Sigmoid colon (tissue), 7 donors: ENCODE measurements at places on chromosomes 2 and 18. TPM values are rescaled to one million over a fixed set of nuclear protein-coding genes. Genes with fewer than 3 reads are reported as not detected.
A peak's percentile ranks its signal among the peaks of the same experiment; 100 is the strongest.

- H3K27ac ChIP-seq, result no peak overlapping the region
- no peaks in the 10 kb centered on the region for H3K27me3 ChIP-seq
- H3K4me3 ChIP-seq, result no peak overlapping the region
- no peaks in the 10 kb centered on the region for H3K4me1 ChIP-seq
These were observed 48.2 kb downstream of the CABYR start for GRCh38 chr18:24187049-24187448.

Gene SLC9A4
- total RNA-seq, result not detected

GRCh38 chr2:36785179-36785795 lies 88.8 kb downstream of the VIT start:
- no peak overlapping the region for H3K4me3 ChIP-seq
- H3K27ac ChIP-seq, result no peak overlapping the region
- no peak for DNase-seq
- no peaks in the 10 kb centered on the region for H3K4me1 ChIP-seq
- no peaks in the 10 kb centered on the region for H3K36me3 ChIP-seq

- no peak overlapping the region for H3K27ac ChIP-seq
- no peak for DNase-seq
- H3K36me3 ChIP-seq, result no peaks in the 10 kb centered on the region
- no peak overlapping the region for H3K4me3 ChIP-seq
- no peaks in the 10 kb centered on the region for H3K27me3 ChIP-seq
- H3K4me1 ChIP-seq, result peaks cover 9% of the 10 kb centered on the region
These were observed 81.9 kb downstream of the LONRF2 start for GRCh38 chr2:100240386-100240785.

Gene TIMM21
- 42.4 TPM for total RNA-seq

- H3K27me3 ChIP-seq, result no peaks in the 10 kb centered on the region
- DNase-seq, result no peak
- H3K27ac ChIP-seq, result no peak overlapping the region
- no peaks in the 10 kb centered on the region for H3K36me3 ChIP-seq
These were observed 1700.5 kb upstream of the TMEFF2 start for GRCh38 chr2:193895226-193895625.

GRCh38 chr2:105377871-105378270 lies 21.0 kb downstream of the FHL2 start:
- no peak for DNase-seq
- H3K4me1 ChIP-seq, result no peaks in the 10 kb centered on the region
- no peak overlapping the region for H3K4me3 ChIP-seq
- H3K36me3 ChIP-seq, result no peaks in the 10 kb centered on the region

DNA sequence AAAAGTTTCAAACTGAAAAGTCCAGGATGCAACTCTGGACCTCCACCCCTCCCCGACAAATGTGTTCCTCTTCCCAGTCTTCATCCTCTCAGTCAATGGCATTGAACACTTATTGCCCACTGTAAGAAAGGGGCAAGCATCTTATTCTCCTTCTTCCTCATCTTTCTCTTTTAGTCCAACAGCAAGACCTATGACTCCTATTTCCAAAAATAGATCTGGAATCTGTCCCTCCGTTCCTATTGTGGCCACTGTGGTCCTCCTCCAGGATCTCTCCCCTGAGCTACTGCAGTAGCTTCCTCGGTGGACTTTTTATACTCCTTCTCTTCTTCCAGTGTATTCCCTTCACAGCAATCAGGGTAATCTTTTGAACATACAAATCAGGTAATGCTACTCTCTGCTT lies 28.0 kb upstream of the ARHGAP25 start:
- no peaks in the 10 kb centered on the region for H3K4me1 ChIP-seq
- no peak overlapping the region for H3K27ac ChIP-seq
- no peaks in the 10 kb centered on the region for H3K27me3 ChIP-seq
- no peak for DNase-seq
- H3K4me3 ChIP-seq, result no peak overlapping the region

DNA sequence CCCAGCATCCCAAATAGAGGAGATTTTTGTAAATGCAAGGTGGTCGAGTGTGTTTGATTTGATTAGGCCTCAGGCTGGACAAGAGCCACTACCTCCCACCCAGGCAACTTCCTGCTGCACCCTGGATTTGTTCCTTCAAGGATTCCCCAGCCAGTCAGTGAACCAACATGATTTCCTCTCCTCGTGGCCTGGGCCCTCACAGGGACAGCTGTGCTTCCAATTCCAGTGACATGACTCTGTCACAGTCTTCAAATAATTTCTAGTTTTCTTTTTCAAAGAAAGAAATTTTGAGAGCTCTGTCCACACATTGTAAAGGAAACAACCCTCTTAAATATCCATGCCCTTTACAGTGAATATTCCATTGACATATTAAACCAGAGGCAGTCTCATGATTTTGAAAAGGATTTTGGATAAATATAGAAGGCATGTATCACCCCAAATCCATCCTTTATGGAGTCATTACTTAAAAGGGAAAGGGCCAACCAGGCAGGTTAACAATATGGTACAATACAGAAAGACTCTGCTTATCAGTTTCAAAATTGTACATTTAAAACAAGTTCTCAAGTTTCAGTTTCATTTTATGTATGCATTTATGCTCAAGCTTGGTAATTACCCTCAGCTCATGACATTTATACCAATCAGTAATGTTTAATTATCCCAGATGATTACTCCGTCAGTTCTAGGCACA lies 121.3 kb upstream of the FOSL2 start:
- no peaks in the 10 kb centered on the region for H3K36me3 ChIP-seq
- H3K4me3 ChIP-seq, result no peak overlapping the region
- H3K4me1 ChIP-seq, result no peaks in the 10 kb centered on the region
- H3K27me3 ChIP-seq, result no peaks in the 10 kb centered on the region

Gene MC5R
- not detected for total RNA-seq

Gene C2orf15
- total RNA-seq, result not detected

DNA sequence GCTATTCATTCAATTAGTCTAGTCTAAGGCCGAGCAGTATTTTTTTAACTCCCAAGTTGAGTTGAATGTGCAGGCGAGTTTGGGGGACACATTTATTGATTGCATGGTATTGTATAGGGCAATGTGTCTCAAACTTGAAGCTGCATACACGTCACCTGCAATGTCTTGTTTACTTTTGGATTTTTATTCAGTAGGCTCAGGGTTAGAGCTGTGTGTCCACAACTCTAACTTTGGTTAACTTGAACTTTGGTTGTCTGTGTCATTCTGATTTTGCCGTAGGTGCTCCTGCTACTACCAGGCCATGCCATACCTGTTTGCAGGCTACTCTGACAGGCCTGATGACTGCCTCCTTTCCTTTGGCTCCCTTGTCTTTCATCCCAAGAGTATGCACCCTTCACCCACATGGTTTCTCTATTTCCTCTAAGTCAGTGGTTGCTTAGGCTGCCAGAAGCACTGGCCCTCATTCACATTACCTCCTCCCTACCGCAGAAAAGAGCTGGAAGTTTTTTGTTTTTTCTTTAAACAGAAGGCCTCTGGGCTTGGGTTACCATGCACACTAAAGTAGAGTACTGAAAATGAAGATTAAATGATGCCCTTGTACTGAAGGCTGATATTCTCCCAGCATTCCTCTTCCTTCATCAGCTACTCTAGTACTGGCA lies 219.4 kb upstream of the SPOPL start:
- H3K27ac ChIP-seq, result no peak overlapping the region
- H3K27me3 ChIP-seq, result no peaks in the 10 kb centered on the region
- DNase-seq, result no peak
- H3K4me1 ChIP-seq, result no peaks in the 10 kb centered on the region

Gene UGT1A4
- not detected for total RNA-seq

GRCh38 chr2:196177124-196177523 lies 5.7 kb upstream of the STK17B start:
- H3K27ac ChIP-seq, result no peak overlapping the region
- DNase-seq, result no peak
- no peaks in the 10 kb centered on the region for H3K27me3 ChIP-seq
- no peak overlapping the region for H3K4me3 ChIP-seq
- no peaks in the 10 kb centered on the region for H3K36me3 ChIP-seq

GRCh38 chr2:3154700-3155099 lies 222.9 kb downstream of the EIPR1 start:
- no peaks in the 10 kb centered on the region for H3K36me3 ChIP-seq
- no peak for DNase-seq
- no peak overlapping the region for H3K27ac ChIP-seq
- H3K4me1 ChIP-seq, result no peaks in the 10 kb centered on the region
- no peak overlapping the region for H3K4me3 ChIP-seq
- H3K27me3 ChIP-seq, result no peaks in the 10 kb centered on the region

GRCh38 chr2:218216336-218216673 lies 684 bp upstream of the ARPC2 start:
- DNase-seq, result peak; percentile 69
- H3K4me1 ChIP-seq, result peaks cover 34% of the 10 kb centered on the region
- peak overlapping the region; percentile 67 for H3K4me3 ChIP-seq
- no peaks in the 10 kb centered on the region for H3K36me3 ChIP-seq

- no peaks in the 10 kb centered on the region for H3K4me1 ChIP-seq
- H3K27me3 ChIP-seq, result no peaks in the 10 kb centered on the region
- no peak overlapping the region for H3K4me3 ChIP-seq
These were observed 102.0 kb upstream of the PXDN start for GRCh38 chr2:1846046-1847015.

Gene UGT1A5
- total RNA-seq, result not detected

DNA sequence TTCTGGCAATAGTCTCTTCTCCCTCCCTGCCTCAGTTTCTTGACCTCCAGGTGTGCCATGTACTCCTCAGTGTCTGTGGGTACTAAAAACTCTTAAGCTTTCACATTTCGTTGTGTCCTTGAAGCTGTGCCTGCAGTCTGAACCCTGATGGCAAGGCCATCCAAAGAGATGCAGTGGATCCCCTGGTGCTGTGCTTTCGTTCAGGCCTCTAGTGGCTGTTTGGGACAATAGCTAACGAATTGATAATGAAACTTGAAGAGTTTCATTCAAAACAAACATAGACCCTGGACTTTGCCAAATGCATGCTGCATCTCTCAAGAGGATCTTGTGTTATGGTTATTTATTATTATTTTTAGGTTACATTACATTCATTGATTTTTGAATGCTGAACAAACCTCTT lies 523.1 kb upstream of the FSIP2 start:
- H3K4me1 ChIP-seq, result no peaks in the 10 kb centered on the region
- no peaks in the 10 kb centered on the region for H3K27me3 ChIP-seq
- no peaks in the 10 kb centered on the region for H3K36me3 ChIP-seq
- H3K4me3 ChIP-seq, result no peak overlapping the region
- DNase-seq, result no peak

GRCh38 chr2:185787227-185788145 lies 48.9 kb downstream of the FSIP2 start:
- H3K4me1 ChIP-seq, result no peaks in the 10 kb centered on the region
- no peak for DNase-seq
- no peak overlapping the region for H3K27ac ChIP-seq
- no peaks in the 10 kb centered on the region for H3K36me3 ChIP-seq

- H3K27ac ChIP-seq, result no peak overlapping the region
- no peak overlapping the region for H3K4me3 ChIP-seq
- H3K4me1 ChIP-seq, result peaks cover 7% of the 10 kb centered on the region
These were observed 7.5 kb downstream of the SH3RF3 start for GRCh38 chr2:109136542-109136941.

GRCh38 chr2:7795778-7796563 lies 878.8 kb downstream of the RNF144A start:
- no peak overlapping the region for H3K4me3 ChIP-seq
- H3K27ac ChIP-seq, result peak overlapping the region; percentile 57
- no peaks in the 10 kb centered on the region for H3K4me1 ChIP-seq
- no peak for DNase-seq
- H3K27me3 ChIP-seq, result no peaks in the 10 kb centered on the region
- no peaks in the 10 kb centered on the region for H3K36me3 ChIP-seq

Gene ANO7
- 0.41 TPM for total RNA-seq

DNA sequence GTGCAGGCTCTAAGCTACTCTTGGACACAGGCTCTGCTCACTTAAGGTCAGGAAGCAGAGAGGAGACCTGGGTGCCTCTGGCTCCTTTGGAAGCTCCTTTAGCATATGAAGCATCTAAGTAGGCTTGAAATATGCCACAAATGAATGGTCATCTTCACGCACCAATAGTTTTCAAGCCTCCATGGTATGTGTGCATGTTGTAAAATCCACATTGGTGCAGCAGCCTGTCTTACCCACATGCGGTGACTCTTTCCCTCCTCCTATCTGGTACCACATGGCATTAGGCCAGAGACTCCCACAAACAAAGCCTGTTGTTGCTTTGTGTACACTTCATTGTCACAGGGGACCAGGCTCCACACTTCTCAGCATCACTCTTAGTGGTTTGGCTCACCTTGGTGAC lies 442.2 kb upstream of the RAB12 start:
- H3K27me3 ChIP-seq, result no peaks in the 10 kb centered on the region
- peaks cover 14% of the 10 kb centered on the region for H3K4me1 ChIP-seq
- no peak for DNase-seq

Gene REG1B
- not detected for total RNA-seq

DNA sequence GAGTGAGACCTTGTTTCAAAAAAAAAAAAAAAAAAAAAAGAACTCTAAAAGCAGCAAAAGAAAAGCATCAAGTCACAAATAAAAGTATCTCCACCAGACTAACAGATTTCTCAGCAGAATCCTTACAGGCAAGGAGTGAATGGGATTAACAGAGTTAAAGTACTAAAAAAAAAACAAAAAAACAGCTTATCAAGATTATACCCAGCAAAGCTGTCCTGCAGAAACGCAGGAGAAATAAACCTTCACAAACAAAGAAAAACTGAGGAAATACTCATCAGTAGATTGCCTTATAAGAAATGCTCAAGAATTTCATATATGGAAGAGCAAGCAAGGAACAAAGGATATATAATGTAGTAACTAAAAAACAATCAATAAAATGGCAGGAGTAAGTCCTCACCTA lies 35.6 kb downstream of the USP34 start:
- no peak overlapping the region for H3K27ac ChIP-seq
- H3K36me3 ChIP-seq, result no peaks in the 10 kb centered on the region
- no peaks in the 10 kb centered on the region for H3K27me3 ChIP-seq
